ENCODE measurements at places on chromosomes 2 and 18.
A peak's percentile ranks its signal among the peaks of the same experiment; 100 is the strongest.

DNA sequence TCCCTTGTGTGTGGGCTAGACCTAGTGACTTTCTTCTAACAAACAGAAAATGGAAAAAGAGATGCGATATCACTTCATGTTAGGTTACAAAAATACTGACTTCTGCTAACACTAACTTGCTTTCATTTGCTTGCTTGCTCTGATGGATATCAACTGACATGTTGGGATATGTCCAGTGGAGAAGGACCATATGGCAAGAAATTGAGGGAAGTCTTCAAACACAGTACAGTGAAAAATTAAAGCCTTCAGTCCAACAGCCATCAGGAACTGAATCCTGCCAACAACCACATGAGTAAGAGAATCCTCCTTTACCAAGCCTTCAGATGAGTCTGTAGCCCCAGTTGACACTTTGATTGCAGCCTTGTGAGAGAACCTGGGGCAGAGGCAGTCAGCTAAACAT, 143.9 kb downstream of the MAIP1 start:
- DNase-seq = no peak

DNA sequence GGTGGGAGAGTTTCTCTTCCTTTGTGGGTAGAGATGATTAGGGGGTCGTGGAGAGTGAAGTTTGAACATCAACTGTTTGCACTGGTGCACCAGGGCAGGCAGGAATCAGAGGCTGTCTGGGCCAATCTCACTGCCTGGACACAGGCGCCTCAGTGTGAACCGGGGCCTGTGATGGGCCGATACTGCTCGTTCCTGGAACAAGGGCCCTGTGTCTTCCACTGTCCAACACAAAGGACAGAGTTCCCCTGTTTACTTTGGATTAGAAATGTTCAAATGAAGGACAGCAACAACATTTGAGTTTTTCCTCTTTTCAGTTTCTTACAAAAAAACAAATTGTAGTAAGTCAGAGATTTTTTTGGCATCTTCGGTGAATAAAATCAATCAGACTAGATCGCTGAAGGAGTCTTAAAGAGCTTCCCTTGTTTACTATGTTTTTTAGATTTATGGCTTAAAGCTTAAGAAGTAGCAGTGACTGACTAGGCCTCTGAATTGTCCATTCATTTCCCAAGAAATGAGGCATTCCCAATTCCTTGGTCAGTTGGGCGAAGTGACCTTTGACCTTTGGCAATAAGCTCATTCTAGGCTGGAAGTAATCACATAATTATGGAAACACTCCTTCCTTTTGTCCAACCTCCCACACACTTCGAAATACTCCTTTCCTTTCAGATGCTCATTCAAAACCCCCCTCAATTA, 11.6 kb upstream of the TGFA start:
- DNase-seq = no peak

- DNase-seq = no peak
Measured at GRCh38 chr2:99928470-99929053, 213.8 kb downstream of the AFF3 start.

DNA sequence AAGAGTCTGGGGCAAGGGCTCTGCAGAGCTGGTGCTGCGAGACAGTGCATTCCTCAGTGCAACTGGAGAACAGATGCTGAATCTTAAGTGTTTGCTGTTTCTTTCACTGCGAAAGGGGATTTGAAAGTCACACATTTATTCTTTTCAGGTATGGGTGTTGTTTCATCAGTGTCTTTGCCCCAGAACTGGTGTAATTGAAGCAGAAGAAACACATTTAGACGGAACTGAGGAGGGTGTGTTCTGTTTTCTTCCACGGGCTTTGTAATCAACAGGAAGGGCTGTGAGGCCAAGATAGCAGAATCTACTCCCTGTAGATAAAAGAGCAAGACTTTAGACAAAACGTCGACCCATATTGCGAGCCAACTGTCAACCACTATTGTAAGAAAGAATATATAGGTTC, 151.9 kb downstream of the EPHA4 start:
- DNase-seq = no peak

GRCh38 chr2:67834482-67834881, 228.3 kb downstream of the C1D start:
- no peak for DNase-seq

- DNase-seq = no peak
Measured at GRCh38 chr2:27710640-27711430, 47.1 kb downstream of the SLC4A1AP start.

GRCh38 chr18:70188113-70188512, 17.4 kb downstream of the RTTN start:
- DNase-seq = no peak

DNA sequence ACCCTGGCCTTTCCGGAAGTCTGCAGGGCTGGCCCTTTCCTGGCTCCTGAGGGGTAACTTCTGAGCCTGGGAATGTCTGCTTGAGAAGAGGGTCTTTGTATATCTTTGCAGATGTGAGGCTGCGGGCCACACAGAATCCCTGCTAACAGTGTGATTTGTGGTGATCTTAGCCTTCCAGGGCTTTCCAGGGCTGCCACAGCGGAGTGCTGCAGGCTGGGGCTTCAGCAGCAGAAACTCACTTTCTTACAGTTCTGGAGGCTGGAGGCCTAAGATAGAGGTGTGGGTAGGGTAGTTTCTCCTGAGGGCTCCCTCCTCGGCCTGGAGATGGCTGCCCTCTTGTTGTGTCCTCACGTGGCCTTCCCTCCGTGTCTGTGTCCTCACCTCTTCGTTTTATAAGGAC, 294.7 kb upstream of the HS6ST1 start:
- no peak for DNase-seq

DNA sequence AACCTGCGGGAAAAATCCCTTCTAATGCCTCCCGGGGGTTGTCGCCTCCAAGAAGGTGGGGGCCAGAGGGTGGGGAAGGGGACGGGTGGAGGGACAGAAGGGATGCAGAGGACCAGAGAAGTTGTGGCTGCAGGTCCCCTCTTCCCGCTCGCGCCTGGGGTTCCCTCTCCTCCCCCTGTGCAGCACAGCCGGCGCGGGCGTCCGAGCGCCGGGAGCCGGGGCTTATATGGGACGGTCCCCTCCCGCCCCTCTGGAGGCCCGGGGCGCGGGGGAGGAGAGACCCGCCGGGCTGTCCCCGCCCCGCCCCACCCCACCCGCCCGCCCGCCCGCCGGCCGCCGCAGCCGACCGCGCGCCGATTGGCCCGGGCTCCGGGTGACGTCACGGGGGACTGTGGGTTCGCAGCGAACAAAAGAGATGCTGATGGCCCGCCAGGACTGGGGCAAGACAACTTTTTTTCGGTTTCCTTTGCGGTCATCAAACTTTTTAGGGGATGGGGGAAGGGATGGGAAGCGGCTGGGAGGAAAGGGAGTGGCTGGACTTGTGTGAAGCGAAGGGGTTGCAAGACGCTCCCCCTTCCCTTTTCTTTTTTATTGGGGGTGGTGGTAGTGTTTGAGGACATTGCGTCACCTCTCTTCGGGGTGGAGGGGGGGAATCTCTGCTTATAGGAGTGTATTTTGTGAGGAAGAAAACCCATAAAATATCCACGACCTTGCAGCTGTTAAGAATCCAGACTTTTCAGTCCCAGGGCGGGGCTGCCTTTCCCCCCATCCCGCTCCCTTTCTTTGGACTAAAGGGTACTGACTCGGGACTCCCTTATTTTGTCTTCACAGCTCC, at the start of gene FN1:
TSS of gene FN1 (minus strand) at position 199 of the 835 bp plus-strand sequence. CDS start 266 bp downstream, outside the sequence.
- DNase-seq = peak; percentile 23

GRCh38 chr18:43751203-43751602, 473.9 kb upstream of the SYT4 start:
- DNase-seq = no peak

GRCh38 chr2:216920143-216920876, 60.4 kb upstream of the TNP1 start:
- DNase-seq = no peak

DNA sequence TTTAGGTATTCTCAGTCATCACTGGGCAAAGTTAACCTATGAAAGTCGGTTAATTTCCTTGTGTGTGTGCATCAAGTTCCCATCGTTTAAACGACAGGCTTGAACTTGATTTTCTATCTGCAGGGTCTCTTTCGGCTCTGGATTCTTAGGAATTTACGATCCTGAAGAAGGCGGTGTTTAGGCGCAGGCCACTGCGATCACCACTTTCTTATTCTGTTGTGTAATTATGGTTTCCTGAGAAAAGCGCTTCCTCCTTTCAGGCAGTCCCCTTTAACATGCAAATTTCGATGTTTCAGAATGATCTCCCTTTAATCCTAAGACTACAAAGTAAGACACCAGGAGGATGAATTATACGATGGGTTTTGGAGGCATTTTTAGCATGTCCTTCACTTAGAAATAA, 27.9 kb upstream of the MBP start:
- no peak for DNase-seq

GRCh38 chr2:221255862-221256261, 316.2 kb downstream of the EPHA4 start:
- peak; percentile 19 for DNase-seq

- no peak for DNase-seq
Measured at GRCh38 chr2:133654949-133655348, 86.7 kb upstream of the NCKAP5 start.

DNA sequence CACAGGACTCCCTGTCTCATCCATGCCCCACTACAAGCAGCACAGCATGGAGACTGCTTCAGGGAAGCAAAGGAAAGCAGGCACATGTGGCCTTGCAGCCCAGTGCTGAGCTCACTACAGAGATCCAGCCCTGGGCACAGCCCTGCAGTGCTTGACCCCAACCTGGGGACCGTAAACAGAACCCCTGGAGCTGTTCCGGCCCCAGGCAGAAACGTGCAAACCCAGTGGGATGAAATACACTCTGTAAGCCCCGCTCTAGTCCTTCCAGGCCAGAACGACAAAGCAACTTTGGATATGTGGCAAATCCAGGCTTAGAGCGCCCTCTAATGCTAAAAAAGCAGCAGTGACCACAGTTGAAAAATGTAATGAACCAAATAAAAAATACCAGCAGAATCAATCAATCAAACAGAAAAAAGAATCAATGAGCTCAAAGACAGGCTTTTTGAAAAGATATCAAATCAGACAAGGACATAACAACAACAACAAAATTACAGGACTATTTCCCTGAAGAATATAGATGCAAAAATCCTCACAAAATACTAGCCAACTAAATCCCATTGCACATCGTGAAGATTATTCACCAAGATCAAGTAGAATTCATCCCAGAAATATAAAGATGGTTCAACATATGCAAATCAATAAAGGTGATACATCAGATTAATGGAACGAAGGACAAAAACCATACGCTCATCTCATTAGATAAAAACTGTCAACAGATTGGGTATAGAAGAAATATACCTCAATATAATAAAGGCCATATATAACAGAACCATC, 45.6 kb downstream of the ZNF519 start:
- DNase-seq = peak; percentile 18

- no peak for DNase-seq
Measured at GRCh38 chr2:198279026-198279425, 474.6 kb downstream of the PLCL1 start.
